SHP77 (cell line): ENCODE measurements at places on chromosomes 4 and X.

DNA sequence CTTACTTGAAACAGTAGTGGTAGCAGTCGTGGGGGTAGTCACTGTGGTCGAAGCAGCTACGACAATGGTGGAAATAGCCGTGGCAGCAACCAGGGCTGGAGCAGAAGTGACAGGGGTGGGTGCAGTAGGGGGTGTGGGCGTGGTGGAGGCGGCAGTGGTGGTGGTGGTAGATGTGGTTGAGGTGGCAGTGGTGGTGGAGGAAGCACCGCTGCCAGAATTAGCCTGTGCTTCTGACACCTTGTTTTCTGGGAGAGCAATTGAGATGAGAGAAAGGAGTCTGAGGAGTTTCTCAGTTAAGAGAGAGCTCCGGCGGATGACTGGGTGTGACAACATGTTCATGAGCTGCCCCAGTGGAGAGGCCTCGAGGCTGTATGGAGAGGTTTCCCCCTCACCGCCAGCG is 113.5 kb upstream of the HSD17B10 start:
- DNase-seq = no peak

GRCh38 chrX:116378961-116379360 is 57.4 kb upstream of the SLC6A14 start:
- no peak for DNase-seq

GRCh38 chrX:9279234-9279544 is 185.7 kb upstream of the TBL1X start:
- no peak for DNase-seq

DNA sequence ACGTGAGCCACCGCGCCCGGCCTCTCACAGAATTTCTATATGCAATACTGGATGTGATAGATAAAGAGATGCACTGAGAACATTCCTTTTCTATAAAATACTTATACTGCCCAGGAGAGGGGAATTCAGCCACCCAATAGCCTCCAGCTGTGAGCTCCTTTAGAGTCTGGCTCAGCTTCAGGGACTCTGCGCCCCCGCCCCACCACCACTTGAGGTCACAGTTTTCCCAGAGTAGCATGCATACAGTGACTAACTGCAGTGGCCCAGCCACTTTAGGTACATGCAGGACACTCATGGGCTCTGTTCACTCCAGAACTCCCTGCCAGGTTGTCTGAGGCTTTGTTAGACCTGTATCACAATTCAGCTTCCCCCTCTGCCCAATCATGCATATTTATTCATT is 144.4 kb upstream of the TET2 start:
- no peak for DNase-seq

DNA sequence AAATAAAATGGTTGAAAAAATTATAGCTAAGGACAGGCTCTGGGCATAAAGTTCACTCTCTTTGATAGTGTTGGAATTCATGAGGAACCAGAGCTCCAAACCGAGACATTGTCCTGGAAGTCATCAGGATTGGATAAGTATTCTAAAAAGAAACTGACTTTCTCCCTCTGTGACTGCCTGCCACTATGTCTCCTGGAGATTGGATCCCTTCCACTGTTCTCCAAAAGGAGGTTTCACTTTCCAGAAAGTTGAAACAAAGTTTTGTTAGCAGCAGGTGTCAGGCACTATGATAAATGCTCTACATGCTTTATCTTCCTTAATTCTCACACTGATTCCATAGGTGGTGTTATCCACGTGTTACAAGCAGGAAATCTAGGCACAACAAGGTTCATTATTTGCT is 16.8 kb downstream of the BANK1 start:
- no peak for DNase-seq

DNA sequence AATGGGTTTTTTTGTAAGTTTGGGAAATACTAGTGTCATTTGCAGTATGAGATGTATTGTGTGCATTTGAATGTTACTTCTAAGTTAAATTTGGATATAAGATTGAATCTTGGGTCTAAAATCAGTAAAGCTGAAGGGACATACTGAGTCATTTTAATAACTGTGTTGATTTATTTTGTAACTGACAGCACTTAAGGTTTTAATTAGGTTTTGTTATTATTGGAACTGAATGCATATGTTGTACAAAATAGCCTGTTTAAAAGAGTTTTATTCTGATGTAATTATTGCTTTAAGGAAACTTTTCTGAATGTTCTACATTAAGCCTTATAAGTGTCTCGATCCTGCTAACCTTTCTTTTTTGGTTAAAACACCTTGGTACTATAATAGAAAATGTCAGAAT is 396.6 kb downstream of the MAPK10 start:
- DNase-seq = no peak

DNA sequence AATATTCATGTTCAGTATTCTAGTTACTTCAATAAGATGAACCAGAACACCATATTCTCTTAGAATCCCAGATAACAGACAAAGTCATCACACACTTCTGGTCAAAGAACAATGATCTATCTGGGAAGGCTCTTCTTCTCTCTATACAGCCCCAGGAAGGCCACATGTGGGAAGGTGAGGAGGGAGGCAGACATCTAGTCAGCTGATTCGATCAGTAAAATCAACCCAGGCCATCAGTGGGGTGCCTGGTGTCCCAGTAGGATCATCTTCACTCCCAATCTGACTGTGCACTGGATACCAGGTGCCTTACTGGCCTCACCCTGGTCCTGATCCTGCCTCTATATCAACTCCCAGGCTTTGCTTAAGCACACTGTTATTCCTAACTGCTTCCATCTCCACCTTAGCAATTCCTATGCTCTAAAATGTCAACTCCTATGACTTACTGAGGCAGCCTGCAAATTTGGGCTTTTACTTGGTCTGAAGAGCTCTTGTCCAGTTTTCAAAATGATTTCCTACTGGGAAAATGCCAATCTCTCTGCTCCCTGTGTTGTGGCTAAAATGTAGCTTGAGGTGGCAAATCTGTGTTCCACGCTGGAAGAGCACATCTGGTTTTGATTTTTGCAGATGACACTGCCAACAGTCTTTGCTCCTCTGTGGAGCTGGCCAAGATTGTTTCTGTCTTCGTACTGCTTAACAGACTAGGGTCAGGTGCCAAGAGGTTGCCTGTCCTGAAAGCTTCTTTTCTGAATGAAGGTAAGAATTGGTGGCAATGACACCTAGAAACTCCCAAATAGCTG is 128.7 kb downstream of the MGST2 start:
- no peak for DNase-seq

- no peak for DNase-seq
These were observed 131.4 kb downstream of the ENOX2 start for GRCh38 chrX:130771648-130772047.

GRCh38 chr4:57039345-57039744 is 60.6 kb downstream of the POLR2B start:
- DNase-seq = no peak

- DNase-seq = no peak
These were observed 139.0 kb downstream of the ATG4A start for GRCh38 chrX:108230574-108230973.

- no peak for DNase-seq
These were observed 38.9 kb downstream of the GPC4 start for GRCh38 chrX:133376422-133376821.

DNA sequence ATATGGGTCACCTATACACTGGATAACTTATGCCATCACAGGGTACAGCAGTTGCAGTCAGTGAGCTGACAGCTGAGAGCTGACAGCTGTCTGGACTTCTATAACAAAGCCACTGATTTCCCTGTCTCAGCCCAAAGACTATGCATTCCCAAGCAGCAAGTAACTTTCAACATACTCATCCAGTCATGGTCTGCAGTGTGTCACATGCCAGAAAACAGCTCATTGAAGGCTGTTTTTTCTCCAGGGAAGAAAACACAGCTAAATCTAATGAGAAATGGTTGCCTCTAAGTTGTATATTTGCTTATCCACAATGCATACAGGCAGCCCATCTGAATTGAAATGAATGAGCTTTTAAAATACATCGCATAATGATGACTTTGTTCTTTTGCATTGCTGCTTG is 6.3 kb downstream of the KIAA1210 start:
- DNase-seq = no peak

DNA sequence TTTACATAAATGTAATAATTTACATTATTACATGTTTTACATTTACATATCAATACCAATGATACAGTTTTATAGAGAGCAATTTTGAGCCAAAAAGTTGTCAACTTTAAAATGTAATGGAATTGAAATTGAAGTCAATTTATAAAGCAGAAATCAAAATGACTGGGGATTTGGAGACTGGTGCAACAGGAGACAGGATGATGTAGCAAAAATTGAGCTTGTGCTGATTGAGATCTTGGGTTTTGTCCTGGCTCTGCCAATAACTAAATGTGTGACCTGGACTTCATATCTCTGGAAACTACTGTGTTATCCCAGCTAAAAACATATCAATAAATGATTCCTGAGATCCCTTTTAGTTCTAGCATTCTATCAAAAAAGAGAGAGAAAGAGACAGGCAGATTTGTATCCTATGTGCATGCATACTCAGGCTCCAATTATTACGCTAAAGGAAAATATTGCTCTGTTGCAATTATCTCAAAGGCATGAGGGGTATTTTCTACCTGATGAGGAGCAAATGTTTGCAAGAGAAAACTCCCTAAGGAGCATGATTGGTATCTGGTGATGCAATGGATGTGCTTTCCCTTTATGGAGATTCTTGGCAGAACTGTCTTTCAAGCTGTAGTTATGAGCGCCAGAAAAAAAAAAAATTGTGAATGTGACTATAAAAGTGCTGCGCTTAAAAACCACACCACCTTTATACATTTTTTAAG is 14.7 kb downstream of the EXOC1L start:
- DNase-seq = no peak

DNA sequence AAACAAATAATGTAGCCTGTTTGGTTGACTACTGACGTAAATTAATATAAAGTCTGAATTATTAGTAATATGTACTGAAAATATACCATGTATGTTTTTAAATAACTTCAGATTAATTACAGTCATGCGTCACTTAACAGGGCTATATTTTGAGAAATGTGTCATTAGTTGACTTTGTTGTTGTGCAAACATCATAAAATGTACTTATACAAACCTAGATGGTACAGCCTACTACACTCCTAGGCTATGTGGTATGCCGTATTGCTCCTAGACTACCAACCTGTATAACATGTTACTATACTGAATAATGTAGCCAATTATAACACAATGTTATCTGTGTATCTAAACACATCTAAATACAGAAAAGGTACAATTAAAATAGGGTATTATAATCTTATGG is 66.6 kb downstream of the RNF150 start:
- no peak for DNase-seq

DNA sequence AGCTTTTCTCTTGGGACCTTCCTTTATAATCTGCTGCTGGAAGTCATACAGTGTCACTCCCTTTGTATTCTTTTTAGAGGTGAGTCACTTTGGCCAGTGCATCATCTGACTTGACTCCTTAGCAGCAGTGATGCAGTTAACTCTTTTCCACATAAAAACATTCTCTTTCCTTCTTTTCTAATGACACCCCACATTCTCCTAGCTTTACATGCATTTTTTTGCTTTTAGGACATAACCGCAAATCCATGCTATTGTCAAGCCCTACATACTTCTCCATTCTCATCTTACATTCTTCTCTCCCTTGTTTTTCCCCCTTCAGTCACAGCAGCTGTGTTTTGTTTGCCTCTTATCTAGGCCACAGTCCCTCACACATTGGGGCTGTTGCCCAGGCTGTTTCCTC is 55.1 kb downstream of the ZNF330 start:
- DNase-seq = no peak

- DNase-seq = no peak
These were observed 531.5 kb downstream of the ANKRD50 start for GRCh38 chr4:124181039-124181438.

GRCh38 chr4:112739442-112739841 is 102.5 kb downstream of the LARP7 start:
- no peak for DNase-seq

GRCh38 chr4:138555584-138555983 is 313.4 kb upstream of the SLC7A11 start:
- DNase-seq = no peak

DNA sequence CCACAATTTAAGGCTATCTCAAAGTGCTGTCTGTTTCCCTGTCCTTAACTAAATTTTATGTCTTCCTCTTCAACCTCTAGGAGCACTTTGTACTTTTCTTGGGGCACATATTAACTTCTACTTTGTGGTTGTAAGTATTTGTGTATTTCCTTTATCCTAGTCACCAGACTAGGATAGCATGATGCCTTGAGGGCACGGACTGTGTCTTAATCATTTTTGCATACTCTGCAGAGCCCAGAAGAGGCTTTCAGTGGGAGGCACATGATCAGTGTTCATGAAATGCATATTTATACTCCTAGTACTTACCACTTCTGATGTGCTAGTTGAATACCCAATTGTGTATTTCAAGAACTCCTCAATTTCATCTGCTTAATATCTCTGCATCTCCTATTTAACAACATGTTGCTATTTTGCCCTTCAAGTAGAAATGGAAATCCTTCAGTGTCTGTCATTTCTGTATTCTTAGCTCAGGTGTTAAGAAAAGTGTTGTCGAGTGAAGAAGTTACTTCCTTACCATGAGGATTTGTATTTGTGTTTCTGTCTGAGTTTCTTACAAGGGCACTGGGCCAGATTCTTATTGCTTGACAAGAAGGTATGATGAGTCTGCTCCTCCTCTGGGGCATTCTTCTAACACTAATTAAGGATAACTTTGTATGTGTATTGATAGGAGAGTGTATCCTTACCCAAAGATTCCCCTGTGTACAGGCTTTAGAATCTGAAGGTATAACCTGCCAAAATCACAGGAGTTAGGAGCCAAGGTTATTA is 28.3 kb upstream of the PGRMC2 start:
- DNase-seq = no peak

DNA sequence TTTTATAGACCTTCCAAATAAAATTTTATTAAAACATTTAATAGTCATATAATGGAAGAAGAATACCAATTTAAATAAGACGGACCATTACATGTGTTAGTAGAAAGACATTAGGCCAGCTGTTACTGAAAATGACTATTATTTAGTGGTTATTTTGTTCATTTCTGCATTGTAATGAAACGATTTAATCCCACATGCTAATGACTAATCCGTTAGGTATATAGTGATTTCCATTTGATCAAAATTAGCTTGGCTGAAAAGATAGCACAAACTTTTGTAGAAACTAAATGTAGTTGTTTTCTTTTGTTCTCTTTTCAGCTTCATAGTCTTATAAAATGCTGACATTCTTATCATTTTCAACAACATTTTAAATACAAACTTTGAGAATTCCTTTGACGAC is 556.1 kb upstream of the TENM3 start:
- DNase-seq = no peak

- DNase-seq = no peak
These were observed 292.5 kb downstream of the CAMK2D start for GRCh38 chr4:113469023-113469390.

- no peak for DNase-seq
These were observed 186.4 kb downstream of the DCLK2 start for GRCh38 chr4:150264595-150265161.
